ENCODE measurements at places on chromosomes 16 and 17.
A peak's percentile ranks its signal among the peaks of the same experiment; 100 is the strongest.

GRCh38 chr16:35173295-35173694, 1713.9 kb downstream of the TP53TG3F start:
- no peak for DNase-seq

GRCh38 chr17:51510940-51511339, 250.6 kb downstream of the UTP18 start:
- no peak for DNase-seq

DNA sequence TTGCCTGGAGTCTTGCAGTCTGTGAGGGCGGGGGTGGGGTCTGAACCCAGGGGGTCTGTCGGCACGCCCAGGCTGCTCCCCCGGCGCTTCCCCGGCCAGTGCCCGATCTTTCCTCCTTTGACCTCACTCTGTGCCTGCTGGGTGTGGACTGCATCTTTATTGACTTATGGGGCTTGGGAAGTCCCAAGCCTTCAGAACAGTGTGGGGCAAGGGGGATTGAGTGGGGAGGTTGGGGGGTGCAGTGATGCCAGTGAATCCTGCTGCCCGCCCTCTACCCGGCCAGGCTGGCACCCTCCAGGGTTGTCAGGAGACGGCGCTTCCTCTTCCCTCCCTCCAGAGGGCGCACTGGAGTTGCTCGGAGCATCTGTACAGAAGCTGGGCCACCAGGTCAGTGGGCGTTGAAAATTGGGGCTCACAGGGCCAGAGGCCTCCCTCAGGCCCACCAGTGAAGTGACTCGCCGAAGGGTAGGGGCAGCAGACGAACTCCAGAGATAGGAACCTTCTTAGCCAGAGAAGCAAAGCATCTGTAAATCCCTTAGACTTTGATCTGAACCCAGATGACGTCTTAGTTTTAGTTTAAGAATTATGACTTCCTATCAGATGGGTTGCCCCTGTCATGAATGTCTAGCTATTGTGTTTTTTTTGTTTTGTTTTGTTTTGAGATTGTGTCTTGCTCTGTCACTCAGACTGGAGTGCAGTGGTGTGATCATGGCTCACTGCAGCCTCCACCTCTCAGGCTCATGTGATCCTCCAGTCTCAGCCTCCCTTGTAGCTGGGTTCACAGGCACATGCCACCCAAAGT, 184.8 kb upstream of the CIBAR2 start:
- DNase-seq = peak; percentile 56

DNA sequence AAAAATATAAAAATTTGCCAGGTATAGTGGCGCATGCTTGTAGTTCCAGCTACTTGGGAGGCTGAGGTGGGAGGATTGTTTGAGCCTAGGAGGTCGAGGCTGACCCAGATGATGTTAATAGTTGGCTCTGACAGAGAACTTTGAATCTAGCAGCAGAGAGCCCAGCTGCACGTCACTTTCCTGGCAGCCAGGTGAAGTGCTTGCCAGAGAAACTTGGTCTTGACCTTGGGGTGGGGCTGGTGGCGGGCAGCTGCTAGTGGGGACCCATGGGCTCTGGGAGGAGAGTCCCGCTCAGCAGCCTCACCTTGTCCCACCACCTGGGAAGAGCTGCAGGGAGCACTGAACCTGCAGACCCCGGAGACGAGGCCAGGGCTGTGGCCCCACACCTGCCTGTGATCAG, 3.1 kb upstream of the C16orf74 start:
- DNase-seq = no peak

GRCh38 chr17:37713624-37714023, 31.2 kb downstream of the HNF1B start:
- no peak for DNase-seq

- no peak for DNase-seq
Measured at GRCh38 chr17:78016852-78017251, 58.3 kb downstream of the TNRC6C start.

GRCh38 chr16:10530685-10531084, 49.7 kb downstream of the EMP2 start:
- no peak for DNase-seq

DNA sequence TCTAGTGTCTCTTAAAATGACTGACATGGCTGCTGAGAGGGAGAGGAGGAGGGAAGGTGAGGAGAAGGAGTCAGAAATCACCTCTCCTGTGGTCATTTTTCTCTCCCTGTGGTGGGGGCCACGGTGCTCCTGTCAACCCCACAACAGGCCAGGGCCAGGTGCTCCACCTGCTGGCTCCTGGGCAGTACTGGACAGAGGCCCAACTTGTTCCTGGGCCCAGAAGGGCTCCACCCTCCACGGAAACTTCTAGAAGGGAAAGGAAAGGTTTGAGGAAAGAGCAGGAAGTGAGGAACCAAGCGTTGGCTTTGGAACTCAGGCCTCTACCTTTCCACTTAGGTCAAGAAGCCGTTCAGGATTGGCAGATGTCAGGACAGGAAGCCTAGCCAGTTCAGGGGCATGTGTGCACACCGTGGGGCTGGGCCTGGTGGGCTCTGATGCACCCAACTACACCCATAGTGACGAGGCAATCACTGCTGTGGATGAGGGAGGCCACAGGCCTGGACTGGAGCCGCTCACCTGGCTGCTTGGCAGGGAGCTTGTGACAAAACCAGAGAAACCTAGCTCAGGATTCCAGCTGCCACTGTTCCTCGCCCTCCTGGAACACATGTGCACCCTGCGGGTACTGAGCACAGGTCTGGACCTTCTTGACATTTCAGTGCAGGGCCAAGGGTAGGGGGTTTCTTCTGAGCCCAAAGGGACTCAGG, 36.1 kb downstream of the WNT3 start:
- DNase-seq = peak; percentile 30

DNA sequence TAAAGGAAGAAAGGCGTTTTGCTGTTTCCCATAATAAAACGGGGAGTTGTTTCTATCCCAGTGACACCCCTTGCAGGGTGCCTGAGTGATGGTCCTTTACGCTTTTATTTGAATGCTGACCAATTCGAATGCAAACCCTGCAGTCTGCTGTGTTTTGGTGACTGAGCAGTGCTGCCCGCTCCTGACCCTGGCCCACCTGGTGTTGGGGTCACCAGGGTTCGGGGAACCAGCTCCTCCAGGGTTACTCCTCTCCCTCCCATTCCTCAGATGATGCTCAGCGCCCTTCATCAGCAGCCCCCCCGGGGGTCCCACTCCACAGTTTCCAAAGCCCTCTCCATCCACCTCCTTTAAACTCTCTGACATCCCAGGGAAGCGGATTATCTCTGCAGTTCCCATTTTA, 6.0 kb downstream of the CA4 start:
- DNase-seq = no peak

GRCh38 chr17:56880571-56880970, 33.3 kb downstream of the TRIM25 start:
- no peak for DNase-seq

DNA sequence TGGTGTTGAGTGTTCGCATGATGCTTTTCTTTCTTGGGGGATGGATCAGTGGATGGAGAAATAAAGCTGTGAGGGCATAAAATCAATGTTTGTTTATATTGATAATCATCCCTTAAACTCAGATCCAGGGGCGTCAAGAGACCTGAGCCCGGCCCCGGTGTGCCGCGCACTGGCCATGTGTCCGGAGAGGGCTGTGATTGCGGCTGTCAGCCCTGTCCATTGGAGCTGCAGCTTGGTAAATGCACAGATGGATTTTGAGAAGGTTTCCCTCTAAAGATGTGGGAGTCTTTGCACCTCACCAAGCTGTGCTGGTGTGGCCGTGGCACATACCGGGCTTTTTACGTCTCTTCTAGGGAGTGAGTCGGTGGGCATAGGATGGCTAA, 21.6 kb upstream of the ZNF750 start:
- DNase-seq = no peak

DNA sequence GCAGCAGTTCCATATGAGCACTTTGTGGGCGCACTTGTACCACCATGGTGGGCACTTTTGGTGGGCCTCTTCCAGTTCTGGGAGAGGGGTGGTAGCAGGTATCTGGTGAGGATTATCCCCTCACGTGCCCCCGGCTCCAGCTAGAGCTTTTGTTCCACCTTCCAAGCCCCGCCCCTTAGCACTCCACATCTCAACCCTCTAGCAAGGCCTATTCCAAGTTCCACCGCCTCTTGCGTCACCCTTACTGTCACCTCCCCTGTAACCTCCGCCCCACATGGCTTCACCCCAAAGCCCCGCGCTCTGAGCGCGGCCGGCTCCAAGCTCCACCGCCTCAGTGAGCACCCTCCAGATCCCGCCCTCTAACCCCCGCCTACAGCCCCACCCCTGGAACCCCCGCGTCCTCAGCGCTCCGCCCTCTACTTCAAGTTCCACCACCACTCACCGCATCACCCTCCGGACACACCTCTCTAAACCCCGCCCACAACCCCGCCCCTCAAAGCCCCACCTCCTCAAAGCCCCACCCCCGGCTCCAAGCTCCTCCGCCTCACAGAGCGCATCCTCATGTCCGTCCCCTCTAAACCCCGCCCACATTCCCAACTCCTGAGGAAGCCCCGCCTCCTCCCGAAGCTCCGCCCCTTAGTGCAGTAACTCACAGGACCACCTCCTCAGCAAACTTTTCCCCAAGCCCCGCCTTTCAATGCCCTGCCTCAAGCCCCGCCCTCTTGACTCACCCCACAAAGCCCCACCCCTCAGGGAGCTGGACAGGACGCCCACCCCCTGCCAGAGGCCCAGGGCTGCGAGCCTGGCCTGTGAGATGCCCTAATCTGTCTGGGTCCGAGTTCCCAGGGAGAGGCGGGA, 11.1 kb downstream of the SCN4A start:
- peak; percentile 52 for DNase-seq

GRCh38 chr16:67845291-67846062, 1.3 kb upstream of the NUTF2 start:
- DNase-seq = no peak

- no peak for DNase-seq
Measured at GRCh38 chr17:38353086-38353604, 1.5 kb downstream of the SOCS7 start.

- no peak for DNase-seq
Measured at GRCh38 chr17:75468779-75469373, 12.4 kb downstream of the TMEM94 start.

GRCh38 chr17:68656666-68657065, 55.5 kb upstream of the FAM20A start:
- no peak for DNase-seq

DNA sequence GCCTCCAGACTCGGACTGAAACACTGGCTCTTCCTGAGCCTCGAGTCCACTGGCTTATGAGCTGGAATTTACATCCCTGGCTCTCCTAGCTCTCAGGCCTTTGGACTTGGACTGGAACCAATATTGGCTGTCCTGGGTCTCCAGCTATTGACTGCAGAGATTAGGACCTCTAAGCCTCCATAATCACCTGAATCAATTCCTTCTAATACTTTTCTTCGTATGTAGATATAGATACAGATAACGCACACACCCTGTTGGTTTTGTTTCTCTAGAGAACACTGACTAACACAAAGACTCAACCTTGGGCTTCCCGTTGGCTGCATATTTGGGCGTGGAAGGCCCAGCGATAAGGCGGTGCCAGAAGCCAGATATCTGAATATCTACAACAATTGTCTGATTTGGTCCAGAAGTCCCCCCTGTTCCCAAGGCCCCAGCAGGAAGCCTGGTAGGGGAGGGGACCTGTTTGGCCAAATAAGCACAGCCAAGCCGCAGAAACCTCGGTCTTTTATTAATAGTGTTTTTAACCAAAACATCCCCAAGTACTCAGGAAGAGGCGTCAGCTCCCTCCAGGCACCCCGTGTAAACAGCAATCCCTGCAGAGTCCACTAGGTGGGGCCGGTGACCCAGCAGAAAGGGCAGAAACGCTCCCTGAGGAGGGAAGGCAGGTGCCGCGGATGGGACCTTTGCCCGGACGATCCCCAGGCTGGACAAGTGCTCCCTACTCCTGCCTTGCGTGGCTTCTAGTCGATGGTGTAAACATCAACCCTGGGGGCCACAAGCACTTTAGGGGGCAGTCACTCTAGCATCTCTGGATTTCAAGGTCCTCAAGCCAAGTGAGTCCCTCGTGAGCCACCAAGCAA, 57.0 kb downstream of the ABR start:
- peak; percentile 86 for DNase-seq

DNA sequence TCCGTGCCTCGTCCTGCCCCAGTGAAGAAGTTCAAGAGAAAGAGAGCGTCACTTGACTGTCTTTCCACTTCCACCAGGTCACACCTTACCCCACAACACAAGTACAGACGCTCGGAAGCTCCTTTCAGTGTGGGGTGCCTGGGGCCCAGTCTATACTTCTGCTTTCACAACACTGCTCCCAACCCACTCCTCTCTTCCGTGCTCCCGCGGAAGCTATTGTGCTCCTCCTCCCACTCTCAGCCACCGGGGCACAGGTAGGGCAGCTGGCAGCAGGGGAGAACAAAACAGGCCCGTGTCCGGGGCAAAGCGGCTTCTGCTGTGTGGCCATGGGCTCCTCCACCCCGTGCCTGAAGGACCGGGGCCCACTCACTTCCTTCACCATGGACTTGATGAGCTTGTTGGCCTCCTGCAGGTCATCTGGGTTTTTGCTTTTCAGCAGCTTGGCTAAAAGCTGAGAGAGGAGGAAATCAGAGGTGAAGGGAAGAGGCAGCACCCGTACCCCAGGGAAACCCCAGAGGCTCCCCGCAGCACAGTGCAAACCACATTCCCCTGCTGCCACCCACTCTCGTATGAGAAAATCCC, 18.9 kb downstream of the GGA3 start:
- peak; percentile 54 for DNase-seq

GRCh38 chr16:69179328-69180010, 7.5 kb upstream of the SNTB2 start:
- DNase-seq = no peak

GRCh38 chr17:80363120-80363515, 51.8 kb upstream of the ENDOV start:
- no peak for DNase-seq

GRCh38 chr17:70091696-70092095, 16.7 kb downstream of the KCNJ16 start:
- no peak for DNase-seq

- DNase-seq = no peak
Measured at GRCh38 chr17:77622647-77623046, 335.9 kb upstream of the TNRC6C start.

GRCh38 chr17:42185621-42185930, 324 bp upstream of the HCRT start:
- no peak for DNase-seq

All from activated CD4-positive, alpha-beta memory T cell treated with anti-CD3 and anti-CD28 coated beads, Interleukin-2, amount 10 ng/mL, durations not matched to agents 7 days and 5 days (primary cell).